ENCODE measurements at places on chromosomes 2 and 18.

DNA sequence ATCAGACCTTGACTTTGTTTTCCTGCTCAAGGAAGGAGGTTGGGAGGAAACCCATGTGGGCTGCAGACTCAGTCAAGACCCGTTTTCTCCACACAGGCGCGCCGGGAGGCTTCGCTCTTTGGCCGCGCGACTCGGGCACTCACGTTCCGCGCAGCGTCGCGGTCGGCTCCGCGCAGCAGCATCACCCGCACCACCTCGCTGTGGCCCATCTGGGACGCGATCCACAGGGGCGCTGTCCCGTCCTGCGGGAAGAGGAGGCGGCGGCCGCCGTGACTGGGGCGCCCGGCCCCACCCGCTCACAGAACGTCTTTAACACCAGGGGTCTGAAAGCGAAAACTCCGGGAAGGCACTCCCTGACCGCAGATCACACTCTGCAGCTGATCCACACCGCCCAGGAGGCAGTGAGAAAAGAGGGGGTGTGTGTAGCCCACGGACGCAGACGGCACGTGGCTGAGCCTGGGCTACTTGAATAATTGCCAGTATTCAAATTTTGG lies 33.1 kb upstream of the NPC1 start:
- DNase-seq = no peak

GRCh38 chr2:28359222-28360057 lies 33.2 kb upstream of the FOSL2 start:
- DNase-seq = no peak

GRCh38 chr2:62741954-62742722 lies 36.6 kb downstream of the EHBP1 start:
- no peak for DNase-seq

GRCh38 chr2:241003830-241004564 lies 5.6 kb downstream of the SNED1 start:
- no peak for DNase-seq

DNA sequence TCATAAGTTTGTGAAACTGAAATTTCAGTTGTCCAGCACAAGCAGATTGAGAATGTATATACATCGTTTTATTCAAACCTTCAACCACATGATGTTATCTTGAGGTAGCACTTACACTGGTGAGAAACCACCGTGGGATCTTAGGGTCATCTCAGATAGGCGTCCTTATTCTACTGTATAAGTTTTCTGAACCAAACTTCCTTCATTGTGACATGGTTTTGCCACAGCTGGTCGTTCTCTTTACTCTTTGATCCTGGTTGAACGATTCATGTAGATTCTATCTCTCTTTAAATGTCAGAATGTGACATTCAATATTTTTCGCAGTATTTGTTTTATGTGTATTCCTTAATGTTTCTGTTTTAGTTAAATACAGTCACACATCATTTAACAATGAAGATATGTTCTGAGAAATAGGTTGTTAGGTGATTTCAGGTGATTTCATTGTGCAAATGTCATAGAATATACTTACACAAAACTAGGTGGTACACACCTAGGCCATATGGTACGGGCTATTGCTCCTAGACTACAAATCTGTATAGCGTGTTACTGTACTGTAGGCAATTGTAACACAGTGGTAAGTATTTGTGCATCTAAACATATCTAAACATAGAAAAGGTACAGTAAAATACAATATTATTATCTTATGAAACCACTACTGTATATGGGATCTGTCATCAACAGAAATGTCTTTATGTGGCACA lies 17.9 kb upstream of the ARHGAP25 start:
- no peak for DNase-seq

- DNase-seq = no peak
Measured at GRCh38 chr2:21097331-21097730, 26.4 kb upstream of the TDRD15 start.

DNA sequence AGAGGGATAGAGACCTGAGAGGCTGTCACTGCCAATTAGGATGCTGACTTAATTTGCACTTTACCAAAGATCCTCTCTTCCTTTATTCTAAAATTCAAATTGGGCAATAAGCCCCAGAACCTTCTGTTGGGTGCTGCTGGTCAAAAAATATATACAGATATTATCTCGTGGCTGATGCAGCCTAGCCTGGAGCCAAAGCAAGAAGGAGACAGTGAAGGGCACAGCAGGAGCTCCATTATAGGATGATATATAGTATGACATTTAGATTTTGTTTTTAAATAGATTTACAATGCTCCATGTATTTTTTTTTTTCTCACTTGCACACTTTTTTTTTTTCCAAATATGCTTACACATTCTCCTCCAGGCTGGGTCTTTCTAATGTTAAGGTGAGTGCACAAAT lies 579.3 kb downstream of the PIK3C3 start:
- DNase-seq = no peak

Measured in Karpas-422 (cell line).